ENCODE measurements at places on chromosomes 3 and 15.

- no peak for DNase-seq
Observed at GRCh38 chr3:99658274-99658673, 19.9 kb downstream of the COL8A1 start.

GRCh38 chr15:73602446-73602843 is 30.7 kb downstream of the NPTN start:
- DNase-seq = no peak

GRCh38 chr3:177426878-177427495 is 229.7 kb upstream of the TBL1XR1 start:
- peak; percentile 50 for DNase-seq

DNA sequence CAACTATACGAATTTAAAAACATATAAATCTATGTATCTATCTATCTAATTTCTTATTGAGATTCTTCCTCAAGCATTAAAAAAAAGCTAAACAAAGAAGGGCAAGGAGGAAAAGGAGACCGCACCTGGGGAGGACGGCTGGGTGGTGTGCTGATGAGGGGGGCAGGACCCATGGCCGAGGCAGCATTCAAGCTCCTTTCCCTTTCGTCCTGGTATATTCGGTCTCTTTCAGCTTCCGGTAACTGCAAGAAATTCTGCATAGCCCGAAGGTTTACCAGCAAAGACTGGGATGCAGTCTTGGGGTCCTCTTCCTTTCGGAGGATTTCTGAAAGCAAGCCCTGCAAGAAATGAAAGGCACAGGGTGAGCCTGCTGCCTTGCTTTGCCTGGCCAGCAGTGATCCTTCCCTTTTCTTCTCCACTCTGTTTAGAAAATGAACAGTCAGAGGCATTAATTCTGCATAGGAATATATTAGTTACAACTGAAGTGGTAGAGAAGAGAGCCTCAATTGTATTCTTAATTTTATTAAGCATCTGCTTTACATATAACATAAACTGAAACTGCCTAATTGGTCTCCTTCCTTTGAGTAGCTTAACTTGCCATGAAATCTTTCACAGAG is 38.8 kb downstream of the SATB1 start:
- DNase-seq = no peak

DNA sequence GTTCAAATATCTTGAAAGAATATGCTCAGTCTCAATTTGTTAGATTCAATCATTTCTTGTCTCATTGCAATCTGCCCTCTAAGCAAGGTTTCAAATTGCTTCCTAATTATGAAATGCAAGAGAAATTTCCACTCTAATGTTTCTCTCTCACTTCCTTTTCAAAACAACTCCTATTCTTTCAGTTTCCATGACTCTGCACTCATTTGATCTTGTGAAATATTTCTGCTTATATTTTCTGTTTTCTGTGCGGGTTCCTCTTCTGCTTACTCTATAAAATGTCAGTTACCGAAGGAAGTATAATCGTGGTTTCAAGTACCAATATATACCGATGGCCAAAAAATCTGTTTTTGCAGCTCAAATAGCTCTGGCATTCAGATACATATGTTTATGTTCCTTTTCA is 521.9 kb upstream of the NAALADL2 start:
- DNase-seq = no peak

GRCh38 chr3:194306109-194306686 is 44.9 kb downstream of the CPN2 start:
- DNase-seq = peak; percentile 56

All from naive thymus-derived CD4-positive, alpha-beta T cell (primary cell).